ENCODE measurements at places on chromosomes 4 and X.

GRCh38 chr4:43316813-43317212 lies 424.3 kb downstream of the GRXCR1 start:
- DNase-seq, result no peak

DNA sequence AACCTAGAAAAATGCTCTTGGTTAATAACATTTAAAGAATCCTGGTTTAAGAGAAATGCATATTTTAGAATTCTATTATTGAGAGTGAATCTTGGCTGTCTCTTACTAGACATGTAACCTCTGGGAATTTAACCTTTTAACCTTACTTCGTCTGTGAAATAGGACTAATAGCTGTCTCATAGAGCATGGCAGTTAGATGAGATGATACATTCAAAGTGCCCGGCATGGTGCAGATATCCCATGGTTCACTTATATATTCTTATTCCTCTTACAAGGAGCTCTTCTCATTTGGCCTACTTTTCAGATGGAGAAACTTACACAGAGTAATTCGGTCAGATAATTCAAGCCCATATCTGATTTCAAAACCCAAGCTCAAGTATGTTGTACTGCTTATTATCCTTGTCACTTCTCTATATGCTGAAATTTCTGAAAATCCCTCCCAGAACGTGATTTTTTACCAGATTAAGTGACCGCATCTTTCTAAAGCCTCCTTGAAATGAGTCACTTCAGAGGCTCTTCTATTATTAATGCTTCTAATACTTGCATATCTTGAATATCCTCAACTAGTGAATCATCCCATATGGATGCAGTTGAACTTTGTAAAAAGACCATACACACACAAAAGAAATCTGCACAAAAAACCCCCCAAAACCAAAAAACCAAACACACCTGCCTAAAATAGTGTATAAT lies 4.9 kb downstream of the CDKN2AIP start:
- DNase-seq, result peak; percentile 34

- no peak for DNase-seq
Measured at GRCh38 chr4:4506961-4507360, 34.9 kb downstream of the STX18 start.

GRCh38 chr4:66062921-66063320 lies 392.6 kb upstream of the EPHA5 start:
- DNase-seq, result no peak

- no peak for DNase-seq
Measured at GRCh38 chrX:29926056-29926455, 289.3 kb upstream of the MAGEB2 start.
